ENCODE measurements at places on chromosomes 5 and 9.

DNA sequence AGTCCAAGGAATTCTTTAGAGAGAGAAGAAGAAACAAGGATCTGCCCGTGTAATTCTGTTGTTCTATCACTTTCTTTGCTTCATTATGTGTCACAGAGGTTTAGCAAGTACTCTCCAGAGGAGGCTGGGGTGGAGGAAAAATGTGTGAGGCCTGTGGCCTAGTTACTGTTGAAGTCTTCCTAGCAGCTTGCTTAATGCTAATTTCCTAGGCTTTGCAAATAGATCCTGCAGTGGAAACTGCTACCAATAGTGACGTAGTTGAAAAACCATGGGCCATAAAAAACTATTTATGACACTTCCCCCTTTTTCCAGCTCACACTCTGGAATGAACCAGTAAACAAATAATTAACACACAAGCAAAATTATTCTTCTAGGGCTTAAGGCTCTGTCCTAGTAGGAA lies 27.0 kb upstream of the C9orf72 start:
- no peak for DNase-seq

DNA sequence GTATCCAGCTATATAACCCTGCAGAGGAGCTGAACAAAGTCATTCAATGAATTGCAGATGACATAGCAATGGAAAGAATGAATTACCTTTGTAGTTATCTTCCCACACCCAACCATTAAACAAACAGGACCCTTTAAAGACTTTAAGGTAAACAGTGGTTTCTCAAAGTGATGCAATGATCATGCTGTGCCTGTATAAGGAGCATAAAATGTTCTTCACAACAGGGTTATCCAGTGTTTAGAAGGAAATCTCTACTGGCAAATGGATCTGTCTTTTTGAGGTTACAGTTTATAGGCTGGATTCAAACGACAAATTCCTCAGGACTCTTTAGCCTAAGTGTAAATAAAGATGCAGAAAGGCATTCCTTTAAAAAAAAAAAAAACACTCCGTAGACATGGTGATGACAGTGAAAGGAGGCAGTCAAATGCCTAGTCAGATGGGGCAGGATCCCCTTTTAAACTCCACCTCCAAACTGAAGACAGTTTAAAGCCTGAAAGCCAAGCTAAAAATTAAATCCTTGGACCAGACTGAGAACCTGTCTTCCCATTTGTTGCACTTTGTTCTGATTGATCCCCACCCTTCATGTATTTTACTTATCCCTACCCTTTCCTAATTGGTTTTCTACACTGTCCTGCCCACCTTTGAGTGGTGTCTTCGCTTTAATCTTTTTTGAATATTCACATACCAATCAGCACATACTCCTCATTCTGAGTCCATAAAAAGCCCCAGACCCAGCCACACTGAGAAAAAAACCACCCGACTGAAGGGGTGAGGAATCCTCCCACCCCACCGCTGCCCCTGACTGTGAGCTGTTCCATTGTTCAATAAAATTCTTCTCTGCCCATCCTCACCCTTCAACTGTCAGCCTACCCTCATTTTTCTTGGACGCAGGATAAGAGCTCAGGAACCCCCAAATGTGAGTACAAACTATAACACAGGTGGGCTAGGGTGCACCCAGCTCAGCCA lies 761.3 kb upstream of the DMAC1 start:
- DNase-seq, result no peak

DNA sequence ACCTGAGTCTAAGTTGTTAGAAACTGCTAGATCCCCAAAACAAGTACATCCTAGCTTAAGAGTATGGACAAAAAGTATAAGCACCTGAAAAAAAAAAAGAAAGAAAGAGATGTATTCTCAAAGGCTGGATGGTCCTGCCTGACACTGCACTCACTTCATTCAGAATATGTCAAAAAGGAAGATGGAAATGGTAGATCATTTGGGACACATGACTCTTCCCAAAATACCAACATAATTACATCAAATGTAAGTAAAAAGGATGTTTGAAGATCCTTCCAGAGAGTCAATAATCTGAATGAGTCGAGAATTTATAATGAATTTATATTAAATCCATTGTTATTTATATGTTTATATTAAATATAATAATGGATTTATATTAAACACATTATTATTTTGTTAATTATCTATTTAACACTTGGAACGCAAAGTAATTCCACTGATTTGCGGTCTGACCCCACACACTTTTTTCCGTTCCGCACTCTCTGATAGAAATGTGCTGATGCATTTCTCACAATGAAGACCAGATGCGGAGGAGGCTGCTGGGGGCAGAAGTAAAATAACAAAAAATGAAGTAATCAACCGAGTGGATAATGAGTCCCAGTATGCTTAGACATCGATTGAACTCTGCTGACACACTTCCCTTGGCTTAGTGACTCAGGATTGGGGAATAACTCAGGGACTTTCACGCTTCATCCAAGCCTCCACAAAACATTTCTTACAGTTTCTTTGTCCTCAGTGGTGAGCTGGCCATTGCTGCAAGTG lies 201.2 kb downstream of the ADAMTS12 start:
- DNase-seq, result no peak

- DNase-seq, result no peak
Measured at GRCh38 chr5:1702318-1702717, 97.3 kb downstream of the MRPL36 start.

GRCh38 chr5:90311401-90311800 lies 98.2 kb downstream of the CETN3 start:
- DNase-seq, result no peak

DNA sequence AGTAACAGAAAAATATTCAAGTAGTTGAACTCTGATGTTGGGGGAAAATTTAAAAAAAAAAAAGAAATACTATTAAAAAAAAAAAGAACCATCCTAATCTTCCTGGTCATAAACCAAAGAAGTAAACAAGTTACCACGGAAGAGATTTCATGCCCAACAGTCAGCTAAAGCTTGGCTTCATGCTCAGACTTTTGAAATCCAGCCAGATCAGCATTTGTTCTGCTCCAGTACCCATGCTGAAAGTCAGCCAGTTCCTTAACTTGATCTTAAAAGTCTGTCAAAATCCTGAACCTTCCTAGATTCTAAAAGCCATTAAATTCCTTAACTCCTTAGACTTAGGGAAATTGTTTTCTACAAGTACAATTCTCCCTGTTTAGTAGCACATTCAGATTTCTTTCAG lies 908.7 kb upstream of the CDH9 start:
- DNase-seq, result no peak

GRCh38 chr9:76751001-76751400 lies 13.2 kb upstream of the PCA3 start:
- no peak for DNase-seq

DNA sequence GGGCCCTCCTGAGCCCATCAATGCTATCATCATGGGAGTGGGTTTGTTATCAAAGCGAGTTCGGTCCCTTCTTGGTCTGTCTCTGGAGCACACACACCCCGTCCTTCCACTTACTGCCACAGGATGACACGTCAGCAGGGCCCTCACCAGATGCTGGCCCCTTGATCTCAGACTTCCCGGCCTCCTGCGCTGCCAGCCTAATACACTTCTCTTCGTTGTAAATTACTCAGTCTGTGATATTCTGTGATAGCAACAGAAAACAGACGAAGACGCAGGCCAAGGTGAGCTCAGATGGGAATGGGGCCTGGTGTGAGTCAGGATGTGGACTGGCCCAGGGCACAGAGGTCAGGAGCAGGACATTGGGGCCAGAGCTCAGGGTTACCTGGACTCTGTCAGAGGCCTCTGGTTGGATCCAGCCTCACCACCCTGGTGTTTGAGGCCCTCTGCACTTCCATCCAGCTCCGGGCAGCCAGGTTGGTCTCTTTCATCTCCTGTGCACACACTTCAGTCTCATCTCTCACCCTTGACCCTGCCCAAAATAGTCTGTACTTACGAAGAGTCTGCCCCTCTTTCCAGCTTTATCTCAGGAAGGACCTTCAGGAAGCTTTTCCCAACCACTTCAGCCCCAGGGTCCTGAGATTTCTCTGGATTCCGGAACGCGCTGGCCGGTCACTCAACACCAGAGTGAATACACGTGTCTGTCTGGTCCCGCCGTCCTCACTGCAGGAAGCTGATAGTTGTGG lies 26.0 kb upstream of the CNOT6 start:
- DNase-seq, result no peak

DNA sequence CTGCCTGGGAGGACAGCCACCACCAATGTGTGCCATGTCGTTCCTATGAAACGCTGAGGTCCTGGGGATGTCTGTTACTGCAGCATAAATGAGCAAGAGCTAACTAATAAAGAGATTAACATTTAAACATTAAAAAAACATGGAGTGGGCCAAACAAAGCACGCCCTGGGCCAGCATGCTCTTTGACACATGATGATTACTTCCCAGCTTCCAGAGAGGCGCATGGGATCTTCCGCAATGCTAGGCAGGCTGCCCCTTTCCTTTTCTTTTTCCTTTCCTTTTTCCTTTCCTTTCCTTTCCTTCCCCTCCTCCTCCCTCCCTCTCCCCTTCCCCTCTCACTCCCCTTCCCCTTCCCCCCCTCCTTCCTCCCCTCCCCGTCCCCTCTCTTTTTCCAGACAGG lies 10.6 kb upstream of the TENT4A start:
- DNase-seq, result no peak

GRCh38 chr5:9466697-9467096 lies 79.2 kb downstream of the SEMA5A start:
- no peak for DNase-seq

DNA sequence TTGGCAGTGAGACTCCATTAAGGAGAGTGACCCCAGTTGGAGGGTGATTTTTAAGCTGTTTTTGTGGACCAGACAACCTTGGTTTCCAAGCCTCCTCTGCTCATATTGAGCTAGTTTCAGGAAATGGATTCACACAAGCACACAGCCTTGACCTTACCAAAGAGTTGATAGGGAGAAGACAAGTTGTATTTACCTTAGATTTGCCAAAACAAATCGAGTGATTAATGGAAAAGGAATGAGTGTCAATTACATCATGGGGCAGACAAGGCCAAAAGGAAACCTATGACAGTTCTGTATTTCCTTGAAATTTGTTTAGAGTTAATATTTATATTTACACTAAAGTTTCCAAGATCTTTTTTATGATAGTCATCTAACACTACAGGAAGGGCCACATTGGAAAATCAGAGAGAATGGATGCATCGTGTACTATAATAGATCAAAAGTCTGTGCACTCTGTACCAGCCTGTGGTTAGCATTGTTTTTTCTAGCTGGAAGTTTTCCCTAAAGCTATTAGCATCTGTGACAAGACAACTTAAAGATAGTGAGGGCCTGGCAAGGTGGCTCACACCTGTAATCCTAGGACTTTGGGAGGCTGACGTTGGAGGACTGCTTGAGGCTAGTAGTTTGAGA lies 86.0 kb upstream of the FER start:
- DNase-seq, result no peak

GRCh38 chr5:43947935-43948334 lies 345.0 kb downstream of the NNT start:
- DNase-seq, result no peak

DNA sequence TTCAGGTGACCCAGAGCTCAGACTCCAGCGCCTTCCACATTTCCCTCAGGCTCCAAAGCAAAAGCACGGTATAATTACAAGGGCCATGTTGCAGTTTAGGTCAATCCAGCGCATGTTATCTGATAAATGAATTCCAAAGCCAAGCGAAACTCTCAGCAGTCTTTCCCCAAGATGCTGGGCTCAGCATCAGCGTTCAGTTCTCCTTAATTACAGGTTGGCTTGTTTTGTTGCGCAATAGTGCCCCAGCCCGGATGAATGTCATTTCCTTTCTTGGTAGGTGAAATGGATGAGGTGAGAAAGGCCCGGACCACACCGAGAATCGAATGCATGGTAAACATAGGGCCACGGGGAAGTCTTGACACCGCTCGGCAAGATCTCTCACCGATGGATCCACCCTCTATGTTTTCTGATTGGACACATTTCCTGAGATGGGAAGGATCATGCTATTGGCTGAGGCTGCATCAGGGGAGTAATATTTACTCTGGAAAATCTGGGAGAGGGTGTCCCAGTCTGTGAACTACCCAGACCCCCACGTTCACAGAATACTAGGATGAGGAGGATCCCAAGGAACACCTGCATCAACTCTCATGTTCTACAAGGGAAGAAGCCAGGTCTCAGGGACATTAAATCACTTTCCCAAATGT lies 221.2 kb upstream of the ANKRD55 start:
- DNase-seq, result no peak
